ENCODE measurements at places on chromosomes 11 and 22.
A peak's percentile ranks its signal among the peaks of the same experiment; 100 is the strongest.

- no peak for DNase-seq
Measured at GRCh38 chr11:21774212-21774611, 418.7 kb upstream of the ANO5 start.

GRCh38 chr11:79415411-79415810 lies 25.4 kb downstream of the TENM4 start:
- no peak for DNase-seq

DNA sequence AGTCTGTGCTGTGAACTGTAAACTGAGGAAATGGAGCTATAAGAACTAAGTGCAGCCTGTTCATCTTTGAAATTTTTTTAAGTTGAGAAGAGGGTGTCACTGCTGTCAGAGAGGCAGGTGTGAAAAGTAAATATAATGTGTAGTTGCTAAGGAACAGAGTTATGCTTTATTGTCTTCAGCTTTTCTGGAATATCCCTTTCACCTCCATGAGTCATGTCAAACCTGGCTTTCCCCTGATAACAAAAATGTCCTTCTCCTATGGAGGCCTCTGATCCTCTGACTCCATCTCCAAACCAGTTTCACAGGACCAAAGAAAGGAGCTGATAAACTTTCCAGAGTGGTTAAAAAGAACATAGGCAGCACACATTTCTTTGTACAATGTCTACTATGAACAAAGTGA lies 12.8 kb upstream of the MUC15 start:
- no peak for DNase-seq

- DNase-seq, result no peak
Measured at GRCh38 chr11:78694152-78694551, 119.5 kb upstream of the NARS2 start.

DNA sequence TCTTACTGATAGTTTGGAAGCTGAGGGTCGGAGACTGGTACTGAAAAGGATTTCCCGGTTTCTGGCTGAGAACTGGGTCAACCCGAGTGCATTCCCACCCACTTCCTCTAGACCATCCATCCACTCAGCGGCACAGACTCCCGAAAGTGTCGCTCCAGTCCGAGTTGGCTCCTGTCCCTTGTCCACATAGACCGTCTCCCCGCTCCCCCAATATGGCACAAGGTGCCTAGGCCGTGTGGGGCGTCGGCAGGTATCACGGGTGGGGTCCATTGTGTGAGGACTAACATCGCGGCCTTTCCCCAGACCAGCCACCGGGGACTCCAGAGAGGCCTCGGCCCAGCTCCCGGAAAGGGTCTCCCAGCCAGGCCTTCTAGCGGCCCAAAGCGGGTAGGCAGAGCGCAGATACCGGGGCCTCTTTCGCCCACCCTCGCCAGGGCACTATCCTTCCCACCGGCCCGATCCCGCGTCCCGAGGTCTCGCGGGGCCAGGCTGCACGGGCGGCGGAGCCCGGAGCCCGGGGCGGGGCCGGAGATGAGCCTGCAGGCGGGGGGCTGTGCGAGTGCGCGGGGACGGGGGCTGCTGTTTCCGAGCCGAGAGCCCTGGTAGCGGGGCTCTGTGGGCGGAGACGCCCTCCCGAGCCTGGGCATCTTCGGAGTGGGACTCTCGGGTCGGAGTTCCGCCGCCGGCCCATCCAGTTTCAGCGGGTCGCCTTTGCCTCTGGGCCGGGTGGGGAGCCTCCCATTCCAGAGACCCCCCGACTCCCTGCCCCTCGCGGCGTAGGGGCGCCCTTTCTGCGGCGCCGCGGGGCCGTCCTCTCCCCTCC lies 21.1 kb downstream of the SERPINH1 start:
- peak; percentile 64 for DNase-seq

- peak; percentile 59 for DNase-seq
Measured at GRCh38 chr22:37282385-37282677, at the start of gene CYTH4. Gene CYTH4 (plus strand): TSS chr22:37282508. CDS start chr22:37282570, 62 bp downstream.
